Lower lobe of right lung (tissue), 2 donors: ENCODE measurements at places on chromosomes 7 and 10. TPM values are rescaled to one million over a fixed set of nuclear protein-coding genes. Genes with fewer than 3 reads are reported as not detected.

DNA sequence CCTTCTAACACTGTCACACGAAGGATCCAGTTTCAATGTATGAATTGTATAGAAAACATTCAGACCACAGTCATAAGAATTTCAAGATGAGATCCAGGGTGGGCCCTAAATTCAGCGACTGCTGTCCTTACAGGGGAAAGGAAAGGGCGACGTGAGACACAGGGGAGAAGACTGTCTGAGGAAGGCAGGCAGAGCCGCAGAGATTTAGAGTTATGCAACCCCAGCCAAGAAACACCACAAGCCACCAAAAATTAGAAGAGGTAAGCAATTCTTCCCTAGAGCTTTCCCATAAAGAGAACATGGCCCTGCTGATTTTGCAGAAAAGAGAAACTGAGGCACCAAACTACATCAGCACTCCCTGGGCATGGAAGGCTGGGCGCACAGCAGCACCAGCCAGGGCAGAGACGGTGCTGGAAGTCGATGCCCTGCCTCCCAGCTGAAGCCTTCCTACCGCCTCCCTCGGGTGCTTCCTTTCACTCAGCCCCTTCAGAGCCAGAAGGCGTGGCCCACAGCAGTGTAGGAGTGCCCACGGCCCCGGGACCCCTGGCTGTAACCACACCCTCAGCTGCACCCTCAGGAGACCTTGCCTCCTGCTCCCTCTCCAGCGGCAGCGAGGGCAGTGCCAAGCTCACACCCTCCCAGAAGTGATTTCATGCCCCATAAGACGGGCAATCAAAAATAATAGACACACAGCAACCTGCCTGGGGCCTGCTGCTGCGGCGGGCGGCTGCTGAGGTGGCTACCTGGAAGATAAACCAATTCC, 81.0 kb upstream of the LRRC4 start:
- DNase-seq = no peak
- H3K36me3 ChIP-seq = no peaks in the 10 kb centered on the region
- H3K4me3 ChIP-seq = no peak overlapping the region
- peaks cover 12% of the 10 kb centered on the region for H3K4me1 ChIP-seq

DNA sequence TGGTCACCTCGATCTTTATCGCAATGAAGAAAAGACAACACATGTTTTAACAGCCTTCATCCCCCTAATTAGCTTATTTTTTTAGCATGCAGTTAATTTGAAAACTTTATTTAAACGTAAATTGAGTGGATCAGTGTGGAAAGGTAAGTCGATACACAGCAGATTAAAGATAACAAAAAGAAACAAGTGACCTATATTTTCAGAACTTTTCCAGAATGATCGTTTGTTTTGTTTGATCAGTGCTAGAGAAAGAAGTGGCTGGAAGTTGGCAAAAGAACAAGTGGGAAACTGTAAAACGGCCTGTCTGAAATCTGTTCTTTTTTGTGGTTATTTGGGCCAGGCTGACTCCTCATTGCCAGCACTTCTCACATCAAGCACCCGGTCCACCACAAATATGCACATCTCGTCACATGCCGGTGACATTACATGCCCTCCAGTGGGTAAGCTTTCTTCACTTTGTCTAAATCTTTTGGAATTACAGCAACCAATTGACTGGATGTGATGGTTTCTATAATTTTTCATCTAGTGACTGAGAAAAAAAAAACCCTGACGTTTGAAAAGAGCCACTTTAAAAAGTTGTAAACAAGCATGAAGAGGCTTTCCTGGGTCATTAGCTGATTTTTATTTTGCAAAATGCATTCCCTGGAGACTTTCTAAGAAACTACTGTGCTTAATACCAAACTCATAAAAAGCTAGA, 33.2 kb downstream of the C7orf33 start:
- no peak overlapping the region for H3K4me3 ChIP-seq
- no peak overlapping the region for H3K27ac ChIP-seq
- DNase-seq = no peak
- H3K27me3 ChIP-seq = no peaks in the 10 kb centered on the region
- no peaks in the 10 kb centered on the region for H3K36me3 ChIP-seq

The FAM170B gene
- not detected for total RNA-seq

DNA sequence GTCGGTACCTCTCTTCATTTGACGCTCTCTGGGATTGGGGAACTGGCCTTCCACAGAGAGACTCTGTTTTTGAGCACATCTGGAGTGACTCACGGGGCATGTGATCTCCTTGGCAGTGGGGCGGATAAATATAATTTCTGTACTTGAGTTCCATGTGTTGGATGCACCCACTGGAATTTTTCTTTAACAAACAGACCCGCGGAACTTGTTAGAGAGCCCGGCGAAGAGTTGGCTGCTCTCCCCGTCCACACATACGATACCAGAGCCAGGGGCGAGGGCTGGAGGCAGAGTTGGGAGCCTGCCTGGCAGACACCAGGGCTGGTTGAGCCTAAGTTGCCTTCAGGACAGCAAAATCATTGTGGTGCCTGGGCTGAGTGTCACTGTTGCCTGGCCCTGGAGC, at the start of gene FAM180A:
TSS of gene FAM180A (minus strand) at position 44 of the 400 bp plus-strand sequence. CDS start 233 bp downstream, outside the sequence.
- H3K27ac ChIP-seq = no peak within 1 kb of the TSS
- peak within 1 kb of the TSS; percentile 36 for H3K4me3 ChIP-seq
- DNase-seq = no peak
- H3K4me1 ChIP-seq = no peaks in the 10 kb centered on the region

- H3K27me3 ChIP-seq = no peaks in the 10 kb centered on the region
- DNase-seq = no peak
- H3K4me1 ChIP-seq = no peaks in the 10 kb centered on the region
Observed at GRCh38 chr7:93165447-93165846, 17.3 kb upstream of the SAMD9L start.

The RET gene
- 0.68 TPM for total RNA-seq

The TBXAS1 gene
- 92.6 TPM for total RNA-seq

DNA sequence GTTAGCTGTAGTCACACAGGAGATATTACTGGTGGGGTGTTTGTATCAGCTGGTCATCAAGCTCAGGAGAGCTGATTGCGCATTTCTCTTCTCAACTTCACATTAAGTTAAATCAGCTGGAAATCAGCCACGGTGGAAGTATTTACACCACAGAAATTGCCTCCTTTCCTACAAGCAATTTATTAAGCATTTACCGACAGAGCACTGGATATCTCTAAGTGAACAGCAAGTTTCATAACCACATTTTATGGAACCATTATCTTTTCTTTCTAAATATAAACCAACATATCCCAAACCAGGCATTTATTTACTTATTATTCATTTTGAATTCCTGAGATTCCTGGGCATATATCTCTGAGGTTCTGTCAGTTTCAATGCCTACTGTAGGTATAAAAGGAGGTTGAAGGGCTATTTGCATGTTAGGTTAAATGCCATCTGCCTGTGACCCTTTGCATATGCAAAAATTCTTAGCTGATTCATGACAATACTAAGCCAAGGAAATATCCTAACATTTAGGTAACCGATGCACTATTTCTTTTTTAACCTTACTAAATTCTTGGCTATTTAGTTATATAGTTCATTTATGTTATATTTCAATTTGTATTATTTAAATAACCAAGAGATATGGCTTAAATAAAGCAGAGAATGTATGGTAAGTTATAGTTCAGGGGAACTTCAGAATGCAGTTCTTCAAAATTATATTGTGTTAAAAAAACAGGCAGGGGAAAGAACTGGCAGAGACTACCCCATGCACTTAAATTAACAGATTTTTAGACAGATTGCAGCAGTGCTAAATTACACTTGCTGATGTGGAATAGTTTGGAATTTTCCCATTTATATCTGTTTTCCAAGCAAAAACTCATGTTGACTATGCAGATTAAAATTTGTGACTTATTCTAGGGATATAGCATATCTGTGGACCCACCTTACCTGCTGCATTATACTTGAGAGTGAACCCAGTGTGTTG, 56.8 kb downstream of the DYNC1I1 start:
- no peak overlapping the region for H3K27ac ChIP-seq
- DNase-seq = no peak
- H3K4me3 ChIP-seq = no peak overlapping the region
- H3K27me3 ChIP-seq = no peaks in the 10 kb centered on the region

DNA sequence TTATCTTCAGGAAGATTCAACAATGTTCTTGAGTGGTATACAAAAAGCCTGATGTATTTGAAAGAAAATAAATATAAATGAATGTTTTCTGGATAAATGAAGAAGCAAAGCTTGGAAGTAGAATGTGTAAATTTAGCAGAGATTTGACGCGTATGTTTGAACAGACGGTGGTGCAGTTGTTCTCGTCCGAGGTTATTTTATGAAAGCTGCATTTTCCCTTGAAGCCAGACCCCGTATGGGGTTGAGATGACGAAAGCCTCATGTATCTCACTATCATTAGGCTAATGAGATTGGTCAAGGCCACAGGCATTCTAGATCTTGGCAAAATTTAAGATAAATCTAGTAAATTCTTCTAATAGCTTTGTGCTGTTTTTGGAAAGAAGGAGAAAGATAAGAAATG, 195.2 kb downstream of the NXPH1 start:
- H3K36me3 ChIP-seq = no peaks in the 10 kb centered on the region
- H3K27ac ChIP-seq = no peak overlapping the region
- no peaks in the 10 kb centered on the region for H3K27me3 ChIP-seq
- DNase-seq = no peak
- H3K4me3 ChIP-seq = no peak overlapping the region
- no peaks in the 10 kb centered on the region for H3K4me1 ChIP-seq

GRCh38 chr7:45873355-45873754, 473 bp upstream of the CCDC201 start:
- no peak overlapping the region for H3K27ac ChIP-seq
- H3K36me3 ChIP-seq = no peaks in the 10 kb centered on the region
- H3K27me3 ChIP-seq = no peaks in the 10 kb centered on the region
- H3K4me3 ChIP-seq = no peak overlapping the region
- no peaks in the 10 kb centered on the region for H3K4me1 ChIP-seq
- DNase-seq = no peak

DNA sequence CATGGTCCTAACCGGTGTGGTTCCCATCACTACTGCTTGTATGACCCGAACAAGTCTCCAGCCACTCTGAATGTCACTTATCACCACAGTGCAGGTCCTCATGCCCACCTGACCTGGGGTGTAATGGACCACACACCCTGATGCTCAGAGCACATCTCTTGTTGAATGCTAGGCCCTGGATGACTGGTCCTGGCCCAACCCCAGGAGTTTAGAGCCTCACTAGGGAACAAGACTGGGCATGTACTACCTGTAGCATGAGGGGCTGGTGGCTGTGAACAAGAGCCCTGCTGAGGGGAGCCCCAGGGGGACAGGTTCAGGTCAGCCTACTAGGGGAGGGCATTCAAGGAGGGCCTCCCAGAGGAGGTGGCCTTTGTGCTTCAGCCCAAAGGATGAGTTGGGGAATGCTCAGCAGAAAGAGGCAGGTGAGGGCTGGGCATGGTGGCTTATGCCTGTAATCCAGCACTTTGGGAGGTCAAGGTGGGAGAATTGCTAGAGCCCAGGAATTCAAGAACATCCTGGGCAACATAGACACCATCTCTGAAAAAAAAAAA, 31.2 kb downstream of the ZMIZ1 start:
- no peak overlapping the region for H3K4me3 ChIP-seq
- H3K27ac ChIP-seq = no peak overlapping the region
- DNase-seq = no peak
- no peaks in the 10 kb centered on the region for H3K27me3 ChIP-seq

The EN2 gene
- not detected for total RNA-seq

The SLC18A3 gene
- not detected for total RNA-seq

- no peaks in the 10 kb centered on the region for H3K36me3 ChIP-seq
- no peaks in the 10 kb centered on the region for H3K27me3 ChIP-seq
- H3K4me1 ChIP-seq = peaks cover 17% of the 10 kb centered on the region
- no peak overlapping the region for H3K4me3 ChIP-seq
- H3K27ac ChIP-seq = no peak overlapping the region
Observed at GRCh38 chr7:135454060-135454459, 55.8 kb downstream of the CNOT4 start.

DNA sequence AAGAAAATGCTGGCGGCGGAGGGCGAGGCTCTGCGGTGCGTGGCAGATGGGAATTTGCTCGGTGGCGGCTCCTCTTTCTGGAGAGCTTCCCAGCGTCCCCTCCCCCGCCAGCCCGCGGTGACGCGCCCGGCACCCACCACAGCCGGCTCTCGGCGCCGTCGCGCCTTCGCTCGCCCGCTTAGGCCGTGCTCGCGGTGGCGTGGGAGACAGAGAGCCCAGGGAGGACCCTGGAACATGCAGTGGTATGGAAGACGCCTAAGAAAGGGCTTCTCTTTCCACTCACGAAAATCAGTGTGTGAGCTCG, 576 bp upstream of the CSGALNACT2 start:
- H3K27me3 ChIP-seq = no peaks in the 10 kb centered on the region
- peaks cover 36% of the 10 kb centered on the region for H3K4me1 ChIP-seq
- peak overlapping the region; percentile 95 for H3K4me3 ChIP-seq
